Fibroblast of the aortic adventitia (primary cell): ENCODE measurements at places on chromosomes 12 and 14. TPM values are rescaled to one million over a fixed set of nuclear protein-coding genes. Genes with fewer than 3 reads are reported as not detected.

DNA sequence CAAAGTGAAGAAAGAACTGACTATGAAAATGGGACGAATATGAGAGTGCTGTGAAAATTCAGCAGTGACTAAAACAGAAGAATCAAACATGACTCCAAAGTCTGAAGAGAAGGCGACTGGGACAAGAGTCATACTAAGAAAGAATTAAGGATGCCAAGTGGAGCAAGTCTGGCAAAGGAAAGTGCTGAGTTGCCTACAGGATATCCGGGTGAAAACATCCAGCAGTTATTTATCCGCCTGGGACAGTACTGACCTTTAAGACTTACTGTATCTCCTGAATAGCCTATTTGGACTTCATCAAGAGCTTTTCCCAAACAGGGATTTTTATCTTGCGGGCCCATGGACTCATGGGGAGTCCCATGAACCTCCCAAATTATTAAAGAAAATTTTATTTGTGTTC lies 41.1 kb downstream of the KICS2 start:
- peak; percentile 70 for DNase-seq

DNA sequence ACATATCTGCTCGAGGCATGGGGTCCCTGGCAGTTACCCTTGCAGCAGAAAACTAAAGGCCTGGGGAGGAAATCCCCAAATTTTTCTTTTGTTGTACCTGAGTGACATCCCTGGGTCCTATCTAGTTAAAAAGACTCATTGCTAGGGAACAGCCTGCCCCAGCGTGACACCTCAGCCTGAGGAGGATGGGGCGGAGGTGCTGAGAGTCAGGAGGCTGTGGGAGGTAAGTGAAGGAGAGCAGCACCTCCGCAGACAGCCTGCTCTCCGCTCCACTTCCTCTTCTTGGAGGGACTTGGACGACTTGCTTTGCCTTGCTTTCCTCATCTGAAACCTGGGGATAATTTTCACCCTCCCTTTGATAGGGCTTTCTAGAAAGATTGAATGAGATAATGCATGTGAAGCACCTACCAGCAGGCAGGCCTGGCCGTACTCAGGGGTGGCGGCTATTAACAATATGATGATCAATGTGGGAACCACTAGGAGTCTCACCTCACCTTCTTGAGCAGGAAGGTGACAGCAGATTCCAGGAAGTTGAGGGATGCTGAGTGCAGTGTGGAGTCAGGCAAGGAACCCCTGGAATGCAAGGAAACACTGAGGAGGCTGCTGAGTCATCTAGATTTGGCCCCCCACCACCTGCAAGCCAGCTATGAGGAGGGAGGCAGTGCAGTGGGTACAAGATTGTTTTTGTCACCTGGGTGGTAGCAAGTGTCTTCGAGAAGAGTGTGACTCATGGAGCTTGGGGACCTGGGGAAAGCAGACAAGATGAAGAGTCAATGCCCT lies 23.2 kb downstream of the UBE3B start:
- DNase-seq = no peak

- no peak for DNase-seq
Observed at GRCh38 chr14:95256002-95256775, 63.5 kb downstream of the CLMN start.

DNA sequence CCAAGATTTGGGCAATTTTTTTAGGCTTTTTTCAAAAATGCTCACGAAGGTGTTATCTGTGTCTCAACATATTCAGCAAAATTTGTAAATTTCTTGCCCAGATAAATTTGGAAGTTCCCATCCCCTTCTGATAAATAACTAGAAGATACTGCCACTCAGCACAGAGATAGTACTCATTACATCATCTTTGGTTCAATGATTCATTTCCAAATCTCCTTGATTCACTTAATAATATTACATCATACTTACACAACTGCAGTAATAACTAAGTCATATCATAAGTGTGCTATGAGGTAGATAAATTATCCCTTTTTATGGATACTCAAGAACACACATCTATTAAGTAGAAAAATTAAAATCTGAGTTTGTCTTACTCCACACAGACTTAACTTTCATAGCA lies 89.4 kb downstream of the RPAP3 start:
- peak; percentile 15 for DNase-seq

DNA sequence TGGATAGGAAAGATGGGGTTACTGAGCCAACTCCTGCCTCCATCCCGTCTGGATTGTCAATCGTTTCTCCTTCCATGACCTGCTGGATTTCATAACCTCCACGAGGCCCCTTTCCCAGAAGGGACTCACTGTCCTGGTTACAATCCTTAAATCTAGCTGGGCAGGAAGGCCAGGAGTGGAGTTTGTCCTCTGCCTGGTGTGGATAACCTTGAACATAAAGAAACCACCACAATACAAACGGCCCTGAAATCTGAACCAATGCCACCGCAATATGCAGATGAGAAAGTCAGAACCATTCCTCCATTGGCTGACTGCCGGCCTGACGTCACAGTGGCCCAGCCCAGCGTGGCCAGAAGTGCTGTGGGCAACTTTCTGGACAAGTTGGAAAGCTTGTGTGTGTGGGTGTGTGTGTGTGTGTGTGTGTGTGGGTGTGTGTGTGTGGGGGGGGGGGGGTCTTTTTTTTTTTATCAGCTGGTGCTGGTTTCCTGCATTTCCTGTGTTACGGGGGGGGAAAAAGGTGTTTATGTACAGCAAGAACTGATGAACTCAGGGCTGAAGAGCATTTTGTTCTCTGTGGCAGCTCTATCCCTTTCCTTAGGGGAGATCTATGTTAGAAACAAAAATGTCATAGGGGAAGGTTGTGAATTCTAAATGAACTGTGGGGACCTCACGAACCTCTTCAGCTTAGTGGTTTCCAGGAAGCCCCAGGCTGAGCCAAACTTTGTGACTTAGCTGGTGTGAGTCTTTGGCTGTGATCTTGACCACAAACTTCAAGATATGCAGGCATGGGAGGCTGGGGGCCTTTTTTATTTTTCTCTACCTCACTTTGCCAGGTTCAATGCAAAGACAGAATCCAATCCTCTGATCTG lies 81.6 kb upstream of the MED13L start:
- DNase-seq = peak; percentile 97

GRCh38 chr12:80556566-80556965 lies 112.5 kb downstream of the PTPRQ start:
- no peak for DNase-seq

GRCh38 chr12:10170216-10170615 lies 1.7 kb downstream of the OLR1 start:
- no peak for DNase-seq

- no peak for DNase-seq
Observed at GRCh38 chr14:75318353-75318752, 39.7 kb downstream of the FOS start.

DNA sequence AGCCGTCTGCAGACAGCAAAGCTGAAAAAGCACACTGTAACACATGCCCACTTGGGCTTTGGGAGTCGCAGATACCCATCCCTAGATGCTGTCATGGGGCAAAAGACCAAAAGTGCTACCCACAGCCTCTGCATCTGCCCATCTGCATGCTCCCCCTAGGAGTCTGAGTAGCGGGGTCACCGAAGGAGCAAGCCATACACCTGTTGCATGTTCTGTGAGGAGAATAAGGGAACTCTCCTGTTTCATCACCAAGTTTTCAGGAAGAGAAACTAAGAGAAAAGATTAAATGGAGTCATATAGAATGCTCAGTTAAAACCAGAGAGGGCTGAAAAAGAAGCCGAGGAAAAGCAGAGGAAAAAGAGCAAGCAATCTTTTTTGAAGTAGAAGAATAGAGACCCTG lies 13.7 kb upstream of the ST8SIA1 start:
- DNase-seq = no peak

GRCh38 chr14:82710267-82710841 lies 1176.7 kb upstream of the SEL1L start:
- DNase-seq = peak; percentile 33

DNA sequence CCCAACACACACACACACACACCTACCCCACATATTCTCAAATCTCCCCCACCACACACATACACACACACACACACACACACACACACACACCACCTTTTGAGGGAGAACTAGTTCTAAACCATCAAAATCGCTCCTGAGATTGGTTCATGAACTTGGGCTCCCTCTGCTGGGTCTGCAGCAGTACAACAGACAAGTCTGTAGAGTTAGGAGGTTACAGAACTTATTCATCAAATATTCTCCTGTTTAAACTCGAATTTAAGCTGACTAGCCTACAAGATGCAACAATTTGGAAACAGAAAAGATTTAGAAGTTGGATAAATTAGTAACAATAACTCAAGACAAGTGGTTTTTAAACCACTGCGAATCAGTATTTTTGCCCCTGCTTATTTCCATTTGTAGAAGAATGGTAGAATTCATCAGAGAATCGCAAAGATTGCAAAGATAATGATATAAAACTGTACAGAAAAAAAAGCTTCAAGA lies 136.4 kb upstream of the USP15 start:
- DNase-seq = peak; percentile 57

DNA sequence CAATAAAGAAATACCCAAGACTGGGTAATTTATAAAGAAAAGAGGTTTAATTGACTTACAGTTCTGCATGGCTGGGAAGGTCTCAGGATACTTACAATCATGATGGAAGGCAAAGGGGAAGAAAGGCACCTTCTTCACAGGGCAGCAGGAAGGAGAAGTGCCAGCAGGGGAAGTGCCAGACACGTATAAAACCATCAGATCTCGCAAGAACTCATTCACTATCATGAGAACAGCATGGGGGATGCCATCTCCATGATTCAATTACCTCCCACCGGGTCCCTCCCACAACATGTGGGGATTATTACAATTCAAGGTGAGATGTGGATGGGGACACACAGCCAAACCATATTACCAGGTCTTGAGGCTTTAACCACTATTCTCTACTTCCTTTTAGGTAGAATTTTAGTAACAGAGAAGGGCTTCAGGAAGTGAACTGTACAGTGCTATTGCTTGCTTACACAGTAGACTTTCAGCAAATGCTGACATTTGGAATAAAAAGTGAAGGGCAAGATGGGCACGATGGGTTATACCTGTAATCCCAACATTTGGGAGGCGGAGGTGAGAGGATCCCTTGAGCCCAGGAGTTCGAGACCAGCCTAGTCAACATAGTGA lies 40.8 kb upstream of the OR4E1 start:
- DNase-seq = no peak

DNA sequence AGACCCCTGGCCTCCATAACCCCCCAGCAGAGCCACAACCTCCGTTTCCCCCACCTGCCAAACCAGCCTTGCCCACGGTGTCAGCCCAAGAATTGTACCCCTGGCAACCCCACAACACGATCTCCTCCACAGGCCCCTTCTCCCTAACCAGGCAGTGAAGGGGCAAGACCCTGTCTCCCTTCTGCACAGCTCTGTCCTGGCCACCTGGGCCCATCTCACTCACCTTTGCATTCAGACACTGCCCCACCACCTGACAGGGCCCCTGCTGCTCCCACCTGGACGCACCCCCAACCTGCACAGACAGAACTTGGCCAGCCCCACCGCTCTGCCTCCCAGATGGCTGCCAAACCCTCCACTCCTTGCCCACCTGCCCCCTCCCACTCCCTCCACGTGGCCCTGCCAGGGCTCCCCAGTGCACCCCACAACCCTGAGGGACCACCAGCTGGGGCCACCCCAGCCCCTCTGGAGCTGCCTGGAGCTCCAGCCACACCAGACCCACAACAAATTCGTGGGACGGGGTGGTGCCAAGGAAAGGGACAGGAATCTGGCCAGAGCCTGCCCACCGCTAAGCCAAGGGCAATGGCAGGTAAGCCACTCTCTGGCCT lies 11.8 kb downstream of the AHNAK2 start:
- DNase-seq = no peak

GRCh38 chr12:110756611-110757010 lies 13.9 kb upstream of the PPP1CC start:
- DNase-seq = no peak

DNA sequence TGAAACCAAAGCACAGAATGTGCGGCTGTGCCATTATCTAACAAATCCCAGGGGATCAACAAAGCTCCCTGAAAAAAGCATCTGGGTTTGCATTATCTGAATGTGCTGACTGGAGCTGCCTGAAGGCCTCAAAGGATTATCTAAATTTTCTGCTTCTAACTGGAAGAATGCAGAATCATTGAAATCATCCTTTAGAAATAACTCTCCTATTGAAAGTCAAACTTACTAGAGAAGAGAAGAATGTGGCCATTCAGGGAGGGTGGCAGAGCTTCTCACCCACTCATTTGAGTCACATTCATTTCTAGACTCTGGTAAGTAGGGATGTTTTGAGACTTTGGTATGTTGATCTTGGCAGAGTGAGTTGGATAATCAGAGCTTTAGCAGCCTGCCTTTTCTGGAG lies 220.6 kb upstream of the RGS6 start:
- peak; percentile 94 for DNase-seq

- no peak for DNase-seq
Observed at GRCh38 chr14:89455412-89455811, 38.4 kb upstream of the FOXN3 start.

GRCh38 chr14:91714805-91715204 lies 17.1 kb downstream of the CATSPERB start:
- no peak for DNase-seq

DNA sequence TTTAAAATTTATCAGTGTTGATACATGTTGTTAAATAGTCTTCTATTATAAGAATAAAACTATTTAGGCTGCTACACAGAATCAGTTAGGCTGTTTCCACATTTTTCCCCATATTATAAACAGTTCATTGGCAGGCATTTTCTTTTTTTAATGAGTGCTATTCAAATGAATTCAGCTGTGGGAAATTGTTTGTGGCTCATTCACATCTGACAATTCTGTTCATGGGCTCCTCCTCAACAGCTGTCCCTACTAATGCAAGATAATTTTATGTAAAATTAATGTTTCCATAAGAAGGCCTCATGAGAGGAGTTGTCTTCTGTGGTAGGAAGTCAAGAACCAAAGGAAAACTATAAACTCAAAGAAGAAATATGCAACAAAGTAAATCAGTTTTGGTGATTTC lies 218.0 kb downstream of the PPFIA2 start:
- DNase-seq = no peak

DNA sequence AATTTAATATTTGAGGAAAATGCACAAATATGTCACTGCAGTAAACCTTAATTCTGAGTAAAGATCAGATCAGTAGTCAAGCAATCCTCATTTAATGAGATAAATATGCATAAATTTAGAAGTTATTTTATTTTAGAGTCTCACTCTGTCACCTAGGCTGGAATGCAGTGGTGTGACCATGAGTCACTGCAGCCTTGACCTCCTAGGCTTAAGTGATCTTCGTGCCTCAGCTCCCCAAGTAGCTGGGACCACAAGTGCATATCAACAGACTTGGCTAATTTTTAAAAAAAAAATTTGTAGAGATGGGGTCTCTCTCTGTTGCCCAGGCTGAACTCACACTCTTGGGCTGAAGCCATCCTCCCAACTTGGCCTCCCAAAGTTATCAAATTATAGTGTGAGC lies 41.3 kb downstream of the LMO3 start:
- DNase-seq = no peak

DNA sequence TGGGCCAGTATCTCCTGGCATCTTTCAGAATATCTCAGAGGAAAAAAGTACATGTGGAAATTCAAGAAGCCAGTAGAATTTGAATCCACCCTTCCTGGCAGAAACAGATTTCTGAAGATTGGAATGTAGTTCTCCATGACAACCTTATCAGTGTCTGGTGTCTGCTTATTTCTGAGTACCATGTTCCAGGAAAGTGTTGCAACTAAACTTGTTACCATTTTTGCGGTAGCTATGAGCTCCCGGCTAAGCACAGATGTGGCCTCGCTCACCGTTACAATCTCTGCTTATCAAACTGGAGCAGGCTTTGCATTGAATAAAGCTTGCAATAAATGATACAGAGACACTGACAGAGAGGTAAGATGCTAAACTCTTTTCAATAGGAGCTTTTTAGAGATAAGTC lies 13.0 kb upstream of the ITPR2 start:
- peak; percentile 98 for DNase-seq

Gene ANKS1B
- 1.5 and 47.0 TPM in 2 replicates for total RNA-seq

Gene SOX5
- total RNA-seq = 5.4 and 12.8 TPM in 2 replicates

Gene PLEKHH1
- total RNA-seq = 0.45 TPM in 1 of 2 replicates, not detected in the other

Gene GLT1D1
- total RNA-seq = not detected in 2 replicates
